ENCODE measurements at places on chromosomes 1 and 21.

DNA sequence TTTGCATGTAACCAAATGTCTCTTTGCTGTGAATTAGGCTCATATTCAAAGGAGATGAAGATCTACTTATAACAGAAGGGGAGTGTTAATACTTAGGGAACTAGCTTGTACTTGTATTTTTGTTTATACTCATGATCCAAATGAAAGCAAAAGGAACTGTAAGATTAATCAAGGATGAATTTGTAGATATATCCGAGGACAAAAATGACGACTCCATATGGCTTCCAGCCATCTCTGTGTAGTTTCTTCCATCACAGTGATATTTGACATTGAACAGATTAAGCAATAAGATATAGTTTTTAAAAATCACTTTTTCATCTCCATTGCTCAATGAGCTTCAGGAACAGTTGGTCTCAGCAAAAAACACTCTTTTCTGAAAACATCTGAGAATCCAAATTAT is 257.4 kb upstream of the CAMK1G start:
- DNase-seq = no peak

- DNase-seq = no peak
Observed at GRCh38 chr1:10908266-10908665, 104.2 kb upstream of the TARDBP start.

DNA sequence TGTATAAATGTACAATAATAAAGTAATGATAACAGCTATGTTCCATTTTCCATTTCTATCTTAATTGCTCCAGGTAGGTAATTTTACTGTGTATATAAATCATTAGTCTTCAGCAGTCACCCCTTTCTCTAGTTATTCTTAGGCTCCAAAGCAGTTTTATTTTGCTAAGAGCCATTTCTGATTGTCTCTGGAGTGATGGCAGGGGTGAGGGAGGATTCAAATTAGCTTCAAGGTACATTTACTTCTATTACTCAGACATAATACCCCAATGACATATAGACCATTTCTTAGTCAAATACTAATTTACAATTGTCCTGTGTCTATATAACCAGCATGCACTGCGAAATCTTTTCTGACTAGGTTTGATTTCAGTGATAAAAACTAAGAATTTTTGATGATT is 663.4 kb upstream of the PRMT6 start:
- DNase-seq = no peak

DNA sequence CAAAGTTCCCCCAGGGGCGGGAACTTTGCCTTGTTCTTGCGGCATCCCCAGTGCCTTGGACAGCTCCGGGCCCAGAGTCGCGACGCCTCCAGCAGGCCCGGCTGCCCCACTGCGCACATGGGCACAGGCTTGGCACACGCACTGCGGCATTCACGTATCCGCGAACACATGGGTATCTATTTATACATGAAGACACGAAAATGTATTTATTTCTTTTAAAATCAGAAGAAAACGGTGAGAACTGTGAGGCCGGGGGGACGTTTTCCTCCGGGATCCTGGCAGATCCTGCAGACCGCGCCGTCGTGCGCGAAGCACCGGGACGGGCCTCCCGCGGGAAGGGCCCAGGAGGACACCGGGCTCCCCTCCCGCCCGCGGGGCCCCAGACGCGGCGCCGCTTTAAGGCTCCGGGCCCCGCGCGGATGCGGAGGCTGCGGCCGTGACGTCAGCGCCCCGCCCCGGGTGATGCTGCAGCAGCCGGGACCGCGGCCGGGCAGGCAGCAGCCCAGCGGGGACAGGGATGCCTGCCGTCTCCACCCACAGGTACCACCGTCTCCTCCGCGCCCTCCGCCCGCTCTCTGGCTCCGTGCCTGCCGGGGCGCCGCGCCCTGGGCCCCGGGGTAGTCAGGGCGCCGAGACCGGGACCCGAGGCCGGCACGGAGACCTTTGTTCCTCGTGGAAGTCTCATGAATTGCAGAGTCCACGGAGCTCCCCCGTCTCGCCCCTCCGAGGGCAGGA is at the start of gene SLC45A1:
Gene SLC45A1 (plus strand): TSS at position 468 of the 735 bp plus-strand sequence. CDS start 6,216 bp downstream, outside the sequence.
- DNase-seq = peak; percentile 88

- DNase-seq = no peak
Observed at GRCh38 chr1:240464099-240464498, 147.9 kb downstream of the GREM2 start.

DNA sequence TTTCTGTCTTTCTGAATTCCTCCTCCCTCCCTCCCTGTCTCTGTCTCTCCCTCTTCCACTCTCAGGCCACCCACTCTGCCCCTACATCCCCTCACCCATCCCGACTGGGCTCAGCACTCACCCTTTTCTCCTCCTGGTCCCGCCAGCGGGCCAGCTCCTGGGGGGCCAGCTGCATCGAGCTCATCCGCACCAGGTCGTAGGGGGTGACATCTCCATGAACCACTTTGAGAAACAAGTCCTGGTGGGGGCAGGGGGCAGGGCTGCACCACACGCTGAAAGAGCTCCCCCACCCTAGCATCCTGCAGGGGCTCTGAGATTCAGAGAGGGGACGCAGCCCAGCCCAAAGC is 17.8 kb downstream of the SPOCD1 start:
- DNase-seq = no peak

- peak; percentile 49 for DNase-seq
Observed at GRCh38 chr1:165857046-165857801, 29.8 kb downstream of the UCK2 start.

DNA sequence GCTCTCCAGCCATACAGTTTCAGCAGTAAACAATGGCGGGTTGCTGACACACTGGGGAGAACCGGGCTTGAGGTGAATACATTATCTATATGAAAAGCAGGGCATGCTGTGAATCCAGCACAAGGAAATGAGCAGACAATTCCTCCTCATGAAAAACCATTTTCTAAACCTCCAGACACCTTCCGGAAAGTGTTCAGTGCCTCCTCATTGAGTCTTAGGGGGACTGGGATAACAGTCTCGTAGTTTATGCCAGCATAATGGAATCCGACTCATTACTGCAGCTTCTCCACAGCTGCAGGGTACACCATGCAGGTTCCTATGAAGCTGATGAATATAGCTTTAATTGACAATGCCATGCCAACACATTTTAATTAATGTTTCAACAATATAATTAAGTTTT is 284.1 kb downstream of the BACH1 start:
- DNase-seq = no peak

- no peak for DNase-seq
Observed at GRCh38 chr1:209102531-209102930, 481.0 kb upstream of the CAMK1G start.

DNA sequence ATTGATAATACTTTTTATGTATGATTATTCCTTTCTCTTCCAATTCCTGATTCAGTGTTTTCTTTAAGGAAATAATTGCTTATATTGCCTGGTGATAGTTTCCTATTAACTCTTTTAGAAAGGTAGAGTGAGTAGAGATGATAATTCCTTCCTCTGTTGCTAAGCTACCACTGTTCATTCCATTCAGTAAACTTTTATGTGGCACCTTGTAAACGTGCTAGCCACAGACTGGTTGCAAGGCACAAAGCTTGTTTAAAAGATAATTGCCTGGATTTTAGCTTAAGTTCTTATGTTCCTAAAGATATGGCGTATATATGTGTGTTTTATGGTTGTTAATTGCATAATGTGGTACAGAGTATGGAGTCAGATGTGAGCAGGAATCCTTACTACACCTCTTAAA is 3.2 kb downstream of the ZFYVE9 start:
- DNase-seq = no peak

GRCh38 chr1:116679091-116679827 is 11.7 kb upstream of the IGSF3 start:
- no peak for DNase-seq

- no peak for DNase-seq
Observed at GRCh38 chr1:190658907-190659306, 181.2 kb upstream of the BRINP3 start.

DNA sequence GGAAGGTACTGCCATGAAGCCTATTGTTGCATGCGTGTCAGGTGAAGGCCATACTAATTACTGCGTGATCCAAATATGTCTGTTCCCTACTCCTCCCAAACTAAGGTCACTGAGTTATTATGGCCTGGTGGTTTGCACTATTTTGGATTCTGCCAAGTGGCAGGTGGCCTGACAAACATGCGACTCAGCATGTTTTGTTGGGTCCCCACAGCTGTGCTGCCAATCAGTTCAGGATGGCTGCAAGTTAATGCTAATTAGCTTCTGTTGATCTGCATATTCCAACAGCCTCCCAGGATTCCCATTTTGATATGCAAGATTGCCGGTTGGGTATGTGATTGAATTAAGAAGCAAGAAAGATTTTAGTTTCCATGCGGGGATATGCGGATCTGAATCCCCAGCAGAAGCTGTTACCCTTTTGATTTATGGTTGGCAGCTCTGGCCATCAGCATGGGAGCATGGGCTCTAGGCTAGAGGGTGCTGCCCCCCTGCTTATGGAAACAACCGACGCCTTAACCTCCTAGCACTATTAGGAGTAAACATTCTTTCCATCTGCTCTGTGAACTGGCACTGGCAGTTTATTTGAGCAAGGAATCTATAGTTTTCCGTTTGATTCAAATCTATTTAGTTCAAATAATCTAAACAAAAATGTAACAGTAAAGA is 429.8 kb upstream of the C1orf87 start:
- no peak for DNase-seq

- DNase-seq = no peak
Observed at GRCh38 chr1:242005866-242006535, 7.1 kb upstream of the MAP1LC3C start.

DNA sequence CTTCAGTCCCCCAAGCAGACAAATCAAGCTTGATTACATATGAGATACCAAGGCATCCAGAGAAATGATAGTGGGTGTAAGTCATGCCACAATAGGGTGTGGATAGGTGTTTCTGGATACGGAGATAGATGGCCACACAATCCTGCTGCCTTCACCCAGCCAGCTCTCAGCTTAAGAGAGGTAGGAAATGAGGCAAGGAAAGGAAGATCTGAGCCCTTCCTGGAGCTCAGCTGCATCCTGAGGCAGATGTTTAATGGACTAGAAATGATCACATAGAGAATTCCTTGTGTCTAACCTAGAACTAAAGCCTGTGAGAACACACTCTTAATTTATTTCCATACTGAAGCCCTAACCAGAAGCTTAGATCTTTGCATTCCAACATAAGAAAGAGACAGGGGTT is 210.3 kb downstream of the ST6GALNAC3 start:
- DNase-seq = no peak

GRCh38 chr1:30877205-30877912 is 31.2 kb downstream of the SDC3 start:
- no peak for DNase-seq

- DNase-seq = no peak
Observed at GRCh38 chr1:36560177-36560576, 77.5 kb upstream of the CSF3R start.

DNA sequence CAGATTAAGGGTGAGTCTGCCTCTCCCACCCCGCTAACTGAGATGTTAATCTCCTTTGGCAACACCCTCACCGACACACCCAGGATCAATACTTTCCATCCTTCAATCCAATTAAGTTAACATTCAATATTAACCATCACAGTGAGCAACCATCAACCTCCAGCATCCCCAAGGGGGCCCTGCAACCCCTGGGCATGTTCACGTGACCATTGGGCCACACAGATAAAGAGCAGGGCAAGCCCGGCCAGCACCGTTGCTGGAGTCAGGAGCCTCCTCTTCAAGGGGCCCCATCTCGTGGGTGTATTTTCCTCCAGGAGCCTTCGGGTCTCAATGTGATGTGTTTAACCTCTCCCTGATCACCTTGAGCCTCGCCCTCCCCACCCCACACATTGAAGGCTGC is 8.0 kb upstream of the GPR157 start:
- DNase-seq = no peak

DNA sequence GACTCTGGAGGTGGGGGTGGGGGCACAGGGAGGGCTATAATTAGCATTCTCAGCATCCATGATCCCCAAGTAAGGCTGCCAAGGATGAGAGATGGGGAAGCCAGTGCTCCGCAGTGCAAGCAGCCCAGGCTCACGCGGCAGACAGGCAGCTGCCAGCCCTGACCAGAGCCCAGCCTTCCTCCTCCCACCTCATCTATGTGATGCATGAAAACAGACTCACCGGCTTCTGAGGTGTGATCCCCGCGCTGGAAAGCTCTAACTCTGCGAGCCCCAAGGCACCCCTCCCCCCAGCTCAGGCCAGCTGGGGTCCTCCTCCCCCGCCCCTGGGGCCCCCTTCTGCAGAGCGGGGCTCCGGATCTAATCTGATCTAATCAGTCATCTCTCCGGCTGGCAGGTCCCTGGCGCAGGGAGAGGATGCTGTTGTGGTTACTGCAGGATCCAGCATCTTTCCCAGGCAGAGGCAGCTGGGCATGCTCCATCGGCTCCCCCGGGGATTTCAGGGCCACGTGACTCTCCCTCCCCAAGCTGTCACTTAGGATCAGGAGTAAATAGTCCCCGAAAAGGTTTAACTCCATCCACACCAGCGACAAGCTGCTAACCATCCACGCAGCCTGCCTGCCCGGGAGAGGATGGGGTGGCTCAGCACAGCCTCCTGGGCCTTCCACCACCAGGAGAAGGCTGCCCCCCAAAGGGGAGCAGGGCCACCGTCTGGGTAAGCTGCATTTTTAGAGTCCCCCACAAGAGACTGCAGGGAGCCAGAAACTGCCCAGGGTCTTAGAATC is at the start of gene PLEKHA6:
Gene PLEKHA6 (minus strand): TSS at position 456 of the 782 bp plus-strand sequence. CDS start 86,202 bp downstream, outside the sequence.
- no peak for DNase-seq

- no peak for DNase-seq
Observed at GRCh38 chr1:36851595-36851994, 182.7 kb downstream of the GRIK3 start.

GRCh38 chr1:116717318-116717717 is 36.9 kb upstream of the CD2 start:
- DNase-seq = no peak

- DNase-seq = no peak
Observed at GRCh38 chr1:106571109-106571508, 485.4 kb upstream of the PRMT6 start.

- peak; percentile 52 for DNase-seq
Observed at GRCh38 chr1:154148807-154149206, 6.1 kb downstream of the NUP210L start.

GRCh38 chr1:227317523-227318015 is 723 bp downstream of the CDC42BPA start:
- DNase-seq = peak; percentile 32

DNA sequence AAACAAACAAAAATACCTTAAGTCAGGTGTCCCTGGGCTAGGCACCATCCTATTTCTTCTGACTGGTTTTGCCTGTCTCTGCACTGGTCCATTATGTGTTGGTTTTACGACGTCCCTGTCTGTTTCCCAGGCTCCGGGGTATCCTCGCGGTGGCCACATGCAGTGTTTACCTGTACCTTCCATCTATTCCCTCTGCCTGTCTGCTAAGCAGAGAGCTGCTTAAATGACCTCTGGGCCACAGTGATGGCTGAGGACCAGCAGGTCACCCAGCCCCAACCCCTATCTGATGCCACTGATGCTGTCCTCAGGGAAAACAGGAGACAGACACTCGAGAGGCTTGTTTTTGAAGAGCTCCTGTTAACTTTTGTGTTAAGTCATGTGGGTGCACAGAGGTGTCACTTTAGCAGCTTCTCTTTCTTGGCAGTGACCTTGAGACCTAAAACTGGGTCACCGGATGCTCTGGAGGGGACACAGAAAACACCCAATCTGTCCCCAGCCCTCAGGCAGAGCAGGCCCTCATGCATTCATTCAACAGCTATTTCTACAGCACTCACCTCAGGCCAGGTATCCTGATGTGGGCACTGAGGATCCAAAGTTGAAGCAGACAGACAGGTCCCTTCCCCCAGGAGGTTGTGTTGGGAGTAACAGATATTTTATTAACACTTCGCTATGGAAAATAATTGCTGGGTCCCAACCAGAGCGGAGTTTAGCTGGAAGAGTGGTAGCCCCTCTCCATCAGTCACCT is 4.4 kb upstream of the EFHD2 start:
- DNase-seq = no peak

GRCh38 chr1:201004154-201004553 is 19.4 kb downstream of the KIF21B start:
- DNase-seq = no peak

Measured in GM13977 (cell line).